ENCODE measurements at places on chromosomes 12 and 14.

GRCh38 chr14:63938198-63939005, 85.6 kb downstream of the SYNE2 start:
- no peak for DNase-seq

DNA sequence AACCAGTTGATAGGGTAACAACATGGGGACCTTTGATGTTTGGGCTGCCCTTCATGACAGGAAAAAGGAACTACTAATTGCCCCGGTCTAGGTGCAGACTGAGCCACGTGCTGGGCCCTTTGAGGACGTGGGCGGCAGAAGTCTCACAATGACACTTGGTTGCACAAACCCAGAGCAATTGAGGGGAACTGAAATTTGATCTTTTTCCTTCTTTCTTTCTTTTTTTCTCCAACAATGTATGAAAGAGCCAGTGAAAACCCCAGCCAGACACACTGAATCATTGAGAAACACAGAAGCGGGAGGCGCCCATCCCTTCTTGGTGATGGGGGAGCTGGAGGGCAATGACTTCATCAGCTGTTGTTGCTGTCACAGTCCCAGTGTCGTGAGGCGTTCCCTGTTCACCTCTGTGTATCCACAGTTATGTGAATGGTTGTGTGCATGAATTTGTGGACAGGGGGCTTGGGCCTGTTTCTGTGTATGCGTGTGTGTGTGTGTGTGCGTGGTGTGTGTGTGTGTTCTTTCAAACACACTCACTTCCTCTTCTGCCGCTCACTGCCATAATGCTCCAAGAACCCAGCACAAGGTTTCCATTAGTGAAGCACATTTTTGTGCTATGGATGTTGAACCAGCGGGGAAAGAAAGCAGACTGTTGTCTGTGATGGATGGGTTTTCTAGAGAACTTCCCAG, 137.5 kb upstream of the CCND2 start:
- DNase-seq: no peak

DNA sequence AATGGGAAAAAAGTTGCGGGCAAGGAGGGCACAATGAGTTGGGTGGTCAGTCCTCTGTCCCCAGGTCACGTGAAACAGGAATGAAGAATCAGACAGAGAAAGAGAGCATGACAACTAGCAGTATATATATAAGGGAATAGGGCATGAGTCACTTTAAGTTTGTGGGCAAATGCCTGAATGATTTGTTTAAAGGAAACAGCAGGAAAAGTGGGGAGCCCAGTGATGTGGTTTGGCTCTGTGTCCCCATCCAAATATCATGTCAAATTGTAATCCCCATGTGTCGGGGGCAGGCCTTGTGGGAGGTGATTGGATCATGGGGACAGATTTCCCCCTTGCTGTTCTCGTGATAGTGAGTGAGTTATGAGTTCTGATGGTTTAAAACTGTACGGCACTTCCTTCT, 195.3 kb upstream of the IGF1 start:
- DNase-seq: no peak

GRCh38 chr14:35750202-35750904, 58.7 kb downstream of the RALGAPA1 start:
- no peak for DNase-seq

DNA sequence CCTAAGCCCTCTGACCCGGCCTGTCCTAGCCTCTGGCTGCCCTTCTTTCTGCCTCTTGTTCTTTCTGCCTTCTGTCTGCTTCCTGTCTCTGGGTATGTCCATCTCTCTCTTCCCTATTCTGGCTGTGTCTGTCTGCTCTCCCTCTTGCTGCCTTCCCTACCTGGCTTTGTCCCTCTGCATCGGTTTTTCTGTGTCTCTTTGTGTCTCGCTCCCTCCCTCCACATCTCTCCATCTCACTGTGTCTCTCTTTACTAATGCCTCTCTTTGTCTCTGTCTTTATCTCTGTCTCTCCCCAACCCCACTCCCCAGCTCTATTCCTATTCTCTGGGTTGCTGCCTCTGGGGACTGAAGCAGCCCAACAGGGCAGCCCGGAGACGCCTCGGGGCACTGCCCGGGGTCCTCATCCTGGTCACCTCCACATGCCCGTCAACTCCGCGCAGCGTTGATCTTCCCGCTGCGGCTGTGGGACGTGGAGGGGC, 10.1 kb downstream of the SHMT2 start:
- no peak for DNase-seq

DNA sequence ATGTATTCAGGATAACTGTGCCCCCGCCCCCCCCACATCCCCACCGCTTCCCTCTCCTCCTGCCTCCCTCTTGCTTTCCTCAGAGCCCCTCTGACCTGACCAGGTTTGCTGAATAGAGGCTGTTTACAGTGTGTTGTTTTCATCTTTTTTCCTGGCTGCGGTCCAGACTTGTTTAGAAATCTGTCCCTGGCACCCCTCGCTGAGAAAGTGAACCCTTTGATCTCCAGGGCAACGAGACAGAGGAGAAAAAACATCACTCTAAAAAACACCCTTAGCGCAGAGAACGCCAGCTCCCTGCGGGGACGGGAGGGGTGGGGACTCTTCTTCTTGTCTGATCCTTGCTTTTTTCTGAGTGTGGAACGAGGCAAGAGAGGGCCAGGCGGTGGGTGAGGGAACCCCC, 22.5 kb downstream of the SDS start:
- DNase-seq: no peak

DNA sequence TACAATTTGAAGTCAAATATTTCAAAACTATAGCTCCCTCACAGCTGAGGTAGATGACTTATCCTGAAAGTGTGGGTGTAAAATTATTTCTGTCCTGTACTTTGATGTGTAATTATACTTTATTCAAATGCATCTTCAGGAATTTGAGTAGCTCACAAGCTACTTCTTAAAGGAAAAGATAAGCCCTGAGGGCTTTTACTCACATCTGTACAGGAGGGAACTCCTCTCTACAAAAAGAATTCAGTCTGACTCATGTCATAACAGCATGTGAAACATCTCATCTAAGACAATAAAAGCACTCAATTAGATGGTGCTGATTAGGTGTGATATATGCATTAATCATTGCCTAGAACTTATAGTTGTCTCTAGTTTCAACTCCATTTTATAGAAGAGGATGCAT, 452.0 kb downstream of the PRKD1 start:
- DNase-seq: no peak

DNA sequence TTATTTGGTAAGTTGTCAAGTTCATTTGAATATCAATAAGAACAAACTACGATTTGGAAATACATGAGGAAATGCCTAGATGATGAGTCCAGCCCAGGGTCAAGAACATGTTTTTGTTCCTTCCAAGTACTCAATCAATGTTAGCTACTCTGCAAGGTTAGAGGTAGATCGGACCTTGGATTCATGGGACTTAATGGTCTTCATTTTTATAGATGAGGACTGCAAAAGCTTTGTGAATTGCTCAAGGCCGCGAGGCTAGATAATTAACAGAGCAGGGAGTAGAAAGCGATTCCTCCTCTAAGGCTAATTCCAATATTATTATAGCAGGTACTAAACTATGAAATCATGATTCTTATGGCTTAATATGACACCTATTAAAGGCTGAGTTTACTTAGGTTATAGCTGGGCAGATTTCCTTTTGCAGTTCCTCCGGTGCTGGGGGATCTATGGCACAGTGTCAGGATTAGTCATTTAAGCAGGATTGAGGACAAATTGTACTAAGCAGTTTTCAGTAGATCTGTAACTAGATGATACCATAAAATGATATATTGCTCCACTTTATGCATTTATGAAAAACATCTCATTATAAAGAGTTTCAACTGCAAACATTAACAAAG, 19.8 kb downstream of the NR1H4 start:
- no peak for DNase-seq

DNA sequence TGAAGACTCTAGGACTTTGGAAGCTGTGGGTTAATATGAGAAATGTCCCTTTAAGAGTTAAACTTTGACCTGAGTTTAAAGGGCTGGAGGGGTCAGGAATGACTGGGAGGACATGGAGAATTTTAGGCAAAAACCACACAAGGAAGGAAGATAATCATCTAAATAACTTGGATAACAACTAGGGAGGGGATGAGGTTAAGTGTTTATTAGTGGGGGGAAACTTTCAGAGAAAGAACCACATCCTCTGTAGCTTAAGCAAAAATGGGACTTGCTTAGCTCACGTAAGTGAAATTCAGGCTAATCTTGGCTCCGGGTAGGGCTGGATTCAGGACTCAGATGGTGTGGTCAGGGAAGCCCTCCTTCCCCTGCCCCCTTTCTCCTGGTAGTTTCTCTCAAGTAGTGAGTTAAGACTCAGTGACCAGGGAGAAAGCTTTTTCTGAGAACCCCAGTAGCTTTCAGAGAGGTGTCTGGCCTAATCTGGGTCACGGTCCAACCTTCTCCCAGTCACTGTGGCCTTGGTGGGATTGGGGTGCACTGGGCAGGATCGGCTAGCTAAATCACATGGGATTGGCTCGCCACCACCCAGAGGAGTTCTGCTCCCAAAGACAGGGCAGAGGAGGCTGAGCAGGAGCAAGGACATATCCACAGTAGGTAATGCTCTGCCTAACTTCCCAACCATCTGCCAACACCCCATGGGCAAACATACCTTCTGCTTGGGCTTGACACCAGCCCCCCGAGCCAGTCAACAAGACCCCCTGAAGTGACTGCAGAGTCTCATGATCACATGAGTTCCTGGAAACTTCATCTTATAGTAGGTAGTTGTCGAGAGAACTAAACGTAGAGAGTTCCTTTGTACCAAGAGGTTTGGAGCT, 52.8 kb downstream of the ARF6 start:
- no peak for DNase-seq

DNA sequence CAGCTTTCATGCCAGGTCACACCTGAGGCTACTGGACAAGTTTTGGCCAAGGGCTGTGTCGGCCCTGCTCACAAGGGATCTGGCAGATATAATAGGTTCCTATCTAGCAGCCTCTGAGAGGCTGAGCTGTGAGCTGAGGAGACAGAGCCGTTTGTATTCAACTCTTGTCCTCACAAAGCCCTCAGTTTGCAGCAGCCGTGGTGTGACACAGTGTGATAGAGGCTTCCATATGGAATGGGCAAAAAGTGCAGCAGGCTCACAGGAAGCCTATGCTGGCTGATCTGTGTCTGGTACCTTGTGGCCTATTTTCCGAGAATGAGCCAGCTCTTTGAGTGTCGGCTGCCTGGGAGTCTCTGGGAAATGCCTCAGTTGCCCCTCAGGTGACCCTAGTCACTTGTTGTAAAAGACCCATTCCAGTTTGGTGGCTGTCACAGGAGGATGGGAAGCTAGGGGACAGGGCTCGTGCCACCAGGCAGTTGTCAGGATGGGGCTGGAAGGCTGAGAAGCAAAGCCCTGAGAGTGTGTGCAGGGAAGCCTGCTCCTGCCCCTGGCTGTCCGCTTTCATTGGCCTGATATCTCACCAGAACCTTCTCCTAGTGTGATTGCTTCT, 16.1 kb downstream of the VRTN start:
- no peak for DNase-seq

DNA sequence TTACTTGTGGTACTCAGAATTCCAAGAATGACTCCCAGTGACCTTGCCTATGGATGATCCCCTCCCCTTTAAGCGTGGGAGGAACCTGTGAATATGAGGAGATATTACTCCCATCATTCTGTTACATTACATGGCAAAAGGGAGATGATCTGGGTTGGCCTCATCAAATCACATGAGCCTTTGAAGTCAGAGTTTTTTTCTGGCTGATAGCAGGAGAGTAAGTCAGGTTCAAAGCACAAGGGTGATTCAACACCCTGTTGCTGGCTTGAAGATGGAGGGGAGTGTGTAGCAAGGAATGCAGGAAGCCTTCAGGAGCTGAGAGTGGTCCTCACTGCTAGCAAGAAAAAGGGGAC, 9.1 kb upstream of the MDM2 start:
- DNase-seq: no peak

DNA sequence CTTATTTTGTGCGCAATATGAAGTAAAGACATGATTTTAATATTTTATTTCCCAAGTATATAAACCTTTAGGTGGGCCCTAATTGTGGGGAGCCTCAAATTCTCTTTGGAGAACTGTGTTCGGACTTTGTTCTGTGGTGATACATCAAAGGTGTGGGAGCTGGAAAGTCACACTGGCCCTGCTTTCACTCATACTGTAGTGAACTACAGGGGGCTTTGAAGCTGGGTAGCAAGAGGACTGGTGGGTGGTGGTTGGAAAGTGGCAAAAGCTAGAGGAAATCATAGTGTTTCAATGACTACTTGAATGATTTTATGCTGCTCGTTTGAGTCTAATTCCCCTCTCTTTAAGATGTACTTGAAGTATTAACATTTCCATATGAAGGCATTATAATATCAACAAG, 13.2 kb downstream of the TTC6 start:
- no peak for DNase-seq

- no peak for DNase-seq
Observed at GRCh38 chr12:90978117-90978770, 23.3 kb upstream of the CCER1 start.

GRCh38 chr12:113039911-113040445, 16.6 kb upstream of the DTX1 start:
- DNase-seq: no peak

DNA sequence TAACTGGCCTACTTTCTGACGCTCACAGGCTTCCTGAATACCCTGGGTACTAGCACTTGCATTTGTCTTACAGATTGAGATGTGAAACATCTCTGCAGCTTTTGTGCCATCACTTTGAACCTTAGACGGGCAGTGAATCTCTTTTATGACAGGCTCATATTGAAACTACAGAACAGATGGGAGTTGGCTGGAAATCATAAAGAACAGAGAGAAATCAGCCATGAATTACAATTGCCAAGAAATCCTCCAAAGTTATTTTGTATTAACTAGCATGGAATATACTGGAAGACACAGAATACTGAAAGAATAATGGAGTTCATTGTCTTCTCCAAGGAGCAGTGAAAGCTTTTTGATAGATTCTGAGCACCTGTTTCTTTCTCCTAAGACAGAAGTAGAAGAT, 32.7 kb downstream of the MYF5 start:
- no peak for DNase-seq

- DNase-seq: no peak
Observed at GRCh38 chr14:27067961-27068360, 470.1 kb upstream of the NOVA1 start.

DNA sequence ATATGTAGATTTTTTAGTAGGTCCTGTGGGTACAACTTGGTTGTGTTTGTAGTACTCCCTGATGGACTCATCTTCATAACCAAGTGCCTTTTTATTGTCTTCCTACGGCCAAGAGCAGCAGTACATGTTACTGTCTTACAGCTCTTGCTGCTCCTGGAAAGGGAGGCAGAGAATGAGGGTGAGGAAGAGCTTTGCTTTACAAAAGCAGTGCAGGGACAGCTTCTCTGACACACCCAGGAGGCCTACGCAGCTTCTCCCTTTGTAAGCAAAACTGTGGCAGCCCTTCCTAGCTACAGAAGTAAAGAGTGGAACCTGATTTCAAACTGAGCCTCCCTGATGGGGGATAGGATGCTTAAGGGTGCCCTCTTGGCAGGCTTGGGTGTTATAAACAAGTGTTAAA, 18.6 kb downstream of the MYRFL start:
- no peak for DNase-seq

GRCh38 chr12:25001311-25001710, 52.4 kb upstream of the BCAT1 start:
- DNase-seq: no peak
